Femur (tissue), 1 donor: ENCODE measurements at places on chromosomes 16 and 17.

DNA sequence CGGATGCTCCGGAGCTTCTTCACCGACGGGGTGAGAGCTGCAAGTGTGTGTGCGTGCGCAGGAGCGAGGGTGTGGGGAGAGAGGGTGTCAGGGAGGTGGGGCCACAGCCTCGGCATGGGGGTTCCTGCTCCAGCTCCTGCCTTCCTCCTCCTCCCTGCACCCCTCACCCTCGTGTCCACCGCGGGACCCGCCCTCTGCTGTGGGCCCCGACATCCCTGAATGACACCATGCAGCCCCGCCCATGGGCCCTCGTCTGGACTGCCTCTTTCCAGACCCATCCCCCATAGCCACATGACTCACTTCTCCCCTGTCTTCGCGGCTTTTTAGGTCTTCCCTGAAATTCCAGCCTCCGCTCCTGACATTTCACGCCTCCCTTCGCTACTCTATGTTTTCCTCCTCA lies 41.6 kb downstream of the ARHGAP23 start:
- DNase-seq = no peak

GRCh38 chr16:74608381-74608780 lies 1.5 kb upstream of the GLG1 start:
- DNase-seq = no peak

- DNase-seq = no peak
Measured at GRCh38 chr17:31062346-31062745, 32.4 kb upstream of the NF1 start.

DNA sequence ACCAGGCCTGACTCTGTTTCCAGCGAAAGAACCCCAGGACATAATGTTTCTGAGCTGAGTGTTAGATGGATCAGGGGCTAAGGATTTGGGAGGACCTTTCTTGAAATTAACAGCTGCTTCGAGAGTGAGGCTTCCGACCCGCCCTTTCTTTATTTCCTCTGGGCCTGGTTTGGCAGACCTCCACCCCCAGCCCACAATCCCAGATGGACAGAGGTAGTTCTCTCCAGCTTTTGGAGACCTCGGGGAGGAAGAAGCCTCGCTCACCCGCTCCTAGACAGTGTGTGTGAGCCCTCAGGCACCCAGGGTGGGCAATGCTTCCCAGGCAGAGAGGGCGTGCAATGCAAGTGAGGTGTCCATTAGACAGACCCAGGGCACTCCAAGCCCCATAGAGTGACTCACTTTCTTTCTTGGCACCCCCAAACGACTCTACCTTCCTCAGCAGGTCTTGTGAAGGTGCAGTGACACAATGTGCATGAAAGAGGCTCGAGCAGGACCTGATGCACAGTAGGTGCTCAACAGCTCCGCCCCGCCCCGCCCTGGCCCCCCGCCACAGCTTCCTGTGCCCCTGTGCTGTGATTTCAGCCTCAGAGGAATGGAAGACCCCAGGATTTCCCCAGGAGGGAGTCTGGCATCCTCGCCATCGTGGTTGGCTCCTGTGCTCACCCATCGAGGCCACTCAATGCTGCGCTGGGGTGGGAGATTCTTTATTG lies 50.7 kb upstream of the TOB1 start:
- peak; percentile 60 for DNase-seq
